CD8-positive, alpha-beta memory T cell (primary cell): ENCODE measurements at places on chromosomes 16 and 17. TPM values are rescaled to one million over a fixed set of nuclear protein-coding genes. Genes with fewer than 3 reads are reported as not detected.

- no peak for DNase-seq
These were observed 4.0 kb upstream of the CD300LG start for GRCh38 chr17:43842975-43843325.

DNA sequence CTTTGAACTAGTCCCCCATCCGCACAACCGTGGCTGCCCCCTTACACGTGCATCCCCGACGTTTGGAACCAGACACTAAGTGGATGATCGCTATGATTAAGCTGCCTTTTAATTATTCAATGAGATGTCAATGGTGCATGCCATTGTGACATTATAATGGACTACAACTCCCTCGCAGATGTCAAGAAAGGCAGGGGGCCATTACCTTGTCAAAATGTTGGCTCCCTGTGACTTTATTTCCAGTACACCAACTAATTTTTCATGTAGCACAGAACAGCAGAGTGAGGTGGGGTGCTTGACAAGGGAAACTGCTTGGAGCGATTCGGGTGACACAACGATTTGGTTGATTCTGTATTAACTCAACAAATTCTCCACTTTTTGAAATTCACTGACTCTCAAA, 26.5 kb downstream of the ASIC2 start:
- DNase-seq, result no peak

The TPSD1 gene
- polyA plus RNA-seq, result not detected

The EXOC7 gene
- polyA plus RNA-seq, result 69.3 TPM

The SLC22A31 gene
- polyA plus RNA-seq, result not detected

DNA sequence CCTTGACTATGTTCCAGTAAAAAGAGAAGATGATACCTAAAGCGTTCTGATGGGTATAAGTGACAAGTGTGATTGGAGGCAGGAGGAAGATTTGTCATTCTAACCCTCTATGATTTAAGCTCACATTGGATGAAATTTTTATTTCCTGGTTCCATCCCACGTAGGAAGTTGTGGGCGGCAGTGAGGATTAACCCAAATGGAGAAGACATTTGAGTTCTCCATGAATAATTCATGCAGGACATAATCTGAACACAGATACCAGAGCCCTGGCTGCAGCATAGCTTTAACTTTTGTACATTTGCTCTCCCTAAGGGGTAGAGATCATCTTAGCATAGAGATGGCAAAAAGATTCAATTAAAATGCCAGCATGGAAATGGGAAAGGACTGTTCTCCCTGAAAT, 146.3 kb downstream of the SLC39A11 start:
- no peak for DNase-seq

- no peak for DNase-seq
These were observed 32.8 kb downstream of the IRF8 start for GRCh38 chr16:85931596-85932402.

DNA sequence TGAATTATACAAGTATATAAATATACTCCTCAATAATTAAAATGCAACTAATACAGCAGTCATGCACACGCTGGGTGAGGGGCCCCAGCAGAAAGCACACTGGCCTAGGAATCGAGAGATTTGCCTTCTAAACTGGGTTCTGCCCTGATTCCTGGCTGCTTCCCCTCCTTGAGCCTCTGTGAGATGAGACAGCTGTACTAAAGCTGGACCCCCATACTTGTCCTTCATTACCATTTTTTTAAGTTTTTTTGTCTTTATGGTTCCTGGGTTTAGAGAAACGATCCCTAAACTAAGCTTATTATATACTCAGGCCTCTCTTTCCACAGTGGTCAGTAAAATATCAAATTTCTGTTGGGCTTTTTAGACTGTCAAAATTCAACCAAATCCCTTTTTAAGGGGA, 195.1 kb upstream of the DYNLRB2 start:
- no peak for DNase-seq

DNA sequence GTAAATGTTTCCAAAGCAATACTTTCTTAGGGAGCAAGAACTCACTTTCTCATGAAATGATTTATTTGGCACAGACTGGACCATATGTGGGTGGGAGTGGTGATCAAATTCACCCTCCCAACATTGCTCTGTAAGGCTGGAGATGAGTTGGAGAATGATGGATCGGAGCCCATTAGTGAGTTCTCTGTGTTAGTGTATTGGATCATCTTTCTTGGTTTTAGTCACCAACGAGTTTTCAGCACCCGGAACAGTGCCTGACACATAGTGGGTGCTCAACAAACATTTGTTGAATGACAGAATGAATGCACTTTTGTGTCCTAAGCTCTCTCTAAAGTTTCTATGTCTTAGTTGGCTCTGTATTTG, 104.5 kb upstream of the FAM20A start:
- DNase-seq, result no peak

DNA sequence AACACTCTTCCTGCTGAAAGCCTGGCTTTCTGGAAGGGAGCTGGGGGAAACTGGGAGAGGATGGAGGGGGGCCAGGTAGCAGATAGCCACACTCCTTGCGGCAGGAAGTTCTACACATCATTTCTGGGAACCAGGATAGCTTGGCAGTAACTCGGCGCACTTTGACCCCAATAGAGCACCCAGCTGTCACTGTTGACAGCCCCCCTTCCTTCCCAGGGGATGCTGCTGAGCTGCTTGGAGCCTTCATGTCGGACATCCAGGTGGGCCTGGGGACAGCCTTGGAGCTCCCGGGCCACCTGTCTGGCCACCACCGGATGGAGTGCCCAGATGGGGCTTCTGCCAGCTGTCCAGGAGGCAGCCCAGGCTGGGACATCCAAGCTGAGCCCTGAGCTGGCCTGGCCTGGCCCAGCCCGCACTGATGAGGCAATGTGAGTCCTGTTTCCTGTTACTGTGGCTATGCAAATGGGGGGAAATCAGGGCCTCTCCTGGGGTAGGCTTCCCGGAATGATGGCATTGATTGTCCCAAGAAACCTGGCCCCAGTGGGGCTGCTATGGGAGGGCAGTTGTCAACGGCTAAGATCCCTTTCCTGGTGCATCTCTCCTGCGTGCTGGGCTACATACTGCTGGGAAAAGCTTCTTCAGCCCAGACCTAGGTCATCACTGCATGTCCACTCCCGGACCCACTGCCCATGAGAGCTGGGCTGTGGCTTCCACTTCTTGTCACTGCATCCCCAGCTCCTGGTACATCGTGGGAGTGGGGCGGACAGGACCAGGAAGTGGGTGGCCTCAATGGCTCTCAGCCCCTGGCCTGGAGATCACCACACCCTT, 50.0 kb downstream of the SOCS1 start:
- DNase-seq, result no peak

DNA sequence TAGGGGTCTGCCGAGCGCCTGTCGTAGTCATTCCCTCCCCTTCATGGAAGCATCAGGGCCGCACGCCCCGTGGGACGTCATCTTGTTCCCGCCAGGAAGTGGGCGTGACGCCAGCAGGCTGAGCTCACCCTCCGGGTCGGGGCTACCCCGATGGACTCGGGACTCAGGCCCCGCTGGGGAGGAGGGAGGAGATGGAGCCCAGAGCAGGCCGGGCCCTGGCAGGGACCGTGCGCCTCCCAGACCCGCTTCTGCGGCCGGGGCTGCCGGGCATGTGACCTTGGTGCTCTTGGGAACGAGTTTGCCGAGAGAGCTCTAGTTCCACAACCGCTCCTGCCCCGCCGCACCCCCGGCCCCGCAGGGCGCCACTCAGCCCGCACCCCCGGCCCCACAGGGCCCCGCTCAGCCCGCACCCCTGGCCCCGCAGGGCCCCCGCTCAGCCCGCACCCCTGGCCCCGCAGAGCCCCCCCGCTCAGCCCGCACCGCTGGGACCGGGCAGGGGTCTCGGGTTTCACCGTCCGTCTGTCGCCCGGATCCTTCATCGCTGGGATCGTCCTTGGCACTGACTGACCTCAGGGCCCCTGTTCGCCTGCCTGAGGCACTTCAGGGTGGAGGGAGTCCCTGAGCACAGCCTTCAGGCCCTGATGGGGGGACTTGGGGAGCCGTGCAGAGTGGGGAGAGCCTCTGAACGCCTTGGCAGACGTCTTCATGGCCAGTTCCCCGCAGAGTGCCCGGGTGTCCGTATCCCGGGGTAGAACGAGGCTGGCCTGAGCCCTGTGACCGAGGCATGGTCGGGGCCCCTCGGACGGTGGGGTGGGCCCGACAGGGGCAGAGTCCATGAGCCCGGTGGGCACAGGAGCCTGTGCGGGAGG, 5.8 kb downstream of the CACNA1H start:
- DNase-seq, result no peak

- DNase-seq, result no peak
These were observed 1.2 kb downstream of the CCDC137 start for GRCh38 chr17:81667754-81668153.

- no peak for DNase-seq
These were observed 113.5 kb downstream of the MAP2K6 start for GRCh38 chr17:69528035-69528434.

The CHMP6 gene
- polyA plus RNA-seq, result 45.1 TPM

GRCh38 chr16:74991268-74991592, 6.3 kb upstream of the WDR59 start:
- no peak for DNase-seq

The KCNH6 gene
- polyA plus RNA-seq, result not detected

GRCh38 chr17:48030531-48030930, 7.1 kb downstream of the COPZ2 start:
- DNase-seq, result no peak

The RHBDF1 gene
- not detected for polyA plus RNA-seq

- DNase-seq, result no peak
These were observed 2.3 kb downstream of the RPRML start for GRCh38 chr17:46976626-46977270.

- DNase-seq, result no peak
These were observed 105.3 kb downstream of the SLC39A11 start for GRCh38 chr17:72987166-72987565.

- DNase-seq, result no peak
These were observed 45.0 kb downstream of the ZNF652 start for GRCh38 chr17:49316889-49317675.

DNA sequence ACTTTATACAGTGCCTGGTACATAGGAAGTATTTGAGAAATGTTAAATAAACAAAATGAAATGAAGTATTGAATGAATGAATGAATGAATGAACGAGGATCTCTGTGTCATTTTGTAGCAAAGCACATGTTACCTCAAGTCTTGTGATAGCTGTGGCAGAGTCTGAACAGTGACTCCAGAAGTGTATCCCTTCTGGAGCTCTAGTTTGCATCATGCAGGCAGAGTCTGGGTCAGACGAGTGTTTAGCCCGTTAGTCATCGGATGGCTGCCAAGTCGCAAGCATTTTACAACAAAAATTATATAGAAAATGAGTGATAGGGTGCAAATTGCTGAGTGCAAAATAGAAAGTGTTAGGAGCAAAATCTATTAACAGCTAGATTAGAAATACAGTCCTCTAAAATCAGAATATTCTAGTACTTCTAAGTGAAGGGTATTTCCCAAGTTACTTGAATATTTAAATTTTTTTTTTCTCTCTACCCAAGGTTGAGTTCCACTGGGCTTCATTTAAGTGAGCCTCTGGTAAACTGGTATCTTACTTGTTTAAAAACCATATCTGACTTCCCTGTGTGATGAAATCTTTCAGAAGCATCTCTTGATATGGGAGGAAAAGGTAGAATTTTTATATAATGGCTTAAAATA, 113.3 kb downstream of the FTO start:
- no peak for DNase-seq

The KRT27 gene
- polyA plus RNA-seq, result not detected

- DNase-seq, result no peak
These were observed 83.7 kb upstream of the LGALS9 start for GRCh38 chr17:27547301-27547683.

The TEKT5 gene
- polyA plus RNA-seq, result not detected

The SCIMP gene
- 0.81 TPM for polyA plus RNA-seq

- no peak for DNase-seq
These were observed 20.9 kb upstream of the IL17C start for GRCh38 chr16:88617268-88618031.

GRCh38 chr16:89612415-89613166, 851 bp upstream of the DPEP1 start:
- no peak for DNase-seq

DNA sequence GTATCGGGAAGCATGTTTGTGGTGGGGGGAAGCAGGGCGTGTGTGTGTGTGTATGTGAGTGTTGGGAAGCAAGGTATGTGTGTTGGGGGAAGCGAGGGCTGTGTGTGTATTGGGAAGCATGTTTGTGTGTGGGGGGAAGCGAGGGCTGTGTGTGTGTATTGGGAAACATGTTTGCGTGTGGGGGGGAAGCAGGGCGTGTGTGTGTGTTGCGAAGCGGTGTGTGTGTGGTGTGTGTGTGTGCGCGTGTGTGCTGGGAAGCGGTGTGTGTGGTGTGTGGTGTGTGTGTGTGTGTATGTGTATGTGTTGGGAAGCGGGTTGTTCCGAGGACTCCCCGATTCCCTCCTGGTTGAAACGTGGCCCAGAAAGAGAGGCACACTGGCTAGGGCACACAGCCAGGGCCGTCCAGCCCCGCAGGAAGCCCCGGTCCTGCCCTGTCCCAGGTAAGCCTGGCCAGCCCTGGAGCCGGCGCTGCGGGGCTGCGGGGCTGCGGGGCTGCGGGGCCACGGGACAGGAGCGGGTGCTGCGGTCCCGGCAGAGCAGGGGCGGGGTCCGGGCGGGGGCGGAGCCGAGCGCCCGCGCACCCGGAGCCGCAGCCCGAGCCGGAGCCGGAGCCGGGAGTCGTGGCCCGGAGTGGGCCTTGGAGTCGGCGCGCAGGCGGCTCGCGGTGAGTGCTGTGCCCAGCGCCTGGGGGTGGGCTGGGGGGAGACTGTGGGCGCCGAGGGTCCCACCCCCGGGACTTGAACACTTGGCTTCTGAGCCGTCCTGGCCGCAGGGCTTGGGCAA, at the start of gene NOD2:
TSS of gene NOD2 (plus strand) at position 608 of the 783 bp plus-strand sequence. CDS start 5,890 bp downstream, outside the sequence.
- no peak for DNase-seq

The BICDL2 gene
- not detected for polyA plus RNA-seq

- DNase-seq, result no peak
These were observed 3.9 kb downstream of the PLEKHG4 start for GRCh38 chr16:67283039-67283825.

The TPSG1 gene
- not detected for polyA plus RNA-seq

The CISD3 gene
- polyA plus RNA-seq, result 73.4 TPM

The KRT33B gene
- not detected for polyA plus RNA-seq

DNA sequence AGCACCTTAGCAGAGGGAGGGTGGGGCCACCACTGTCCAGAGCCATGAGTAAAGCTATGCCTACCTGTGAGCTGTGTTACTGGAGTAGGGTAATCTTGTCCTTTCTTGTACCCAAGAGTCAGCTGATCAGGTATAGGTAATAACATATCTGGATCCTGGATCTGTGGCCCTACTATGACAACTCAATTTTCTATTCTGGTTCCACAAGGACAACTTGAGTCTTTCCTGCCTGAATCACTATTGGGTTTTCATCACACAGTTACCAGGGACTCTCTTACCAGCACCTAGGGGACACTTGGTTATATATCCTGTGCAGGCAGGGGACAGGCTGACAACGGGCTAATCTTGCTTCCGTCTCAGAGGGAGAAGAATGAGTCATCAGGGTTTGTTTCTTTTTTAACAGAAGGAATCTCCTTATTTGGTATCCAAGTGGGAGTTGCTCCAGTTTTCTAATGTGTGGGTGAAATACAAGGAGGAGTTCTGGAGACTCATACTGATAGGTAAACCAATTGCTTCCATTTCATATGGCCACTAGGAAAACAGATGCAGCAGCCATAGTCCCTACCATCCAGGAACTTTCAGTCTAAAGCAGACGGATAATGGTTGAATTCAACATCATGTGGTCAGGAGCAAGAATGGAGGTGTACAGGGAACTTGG, 6.8 kb downstream of the ZNF267 start:
- peak; percentile 11 for DNase-seq

GRCh38 chr16:14354561-14355351, 275.3 kb downstream of the PARN start:
- peak; percentile 2 for DNase-seq

The SLC12A3 gene
- polyA plus RNA-seq, result not detected
